ENCODE measurements at places on chromosomes 7 and 10.

- no peak for DNase-seq
These were observed 131.7 kb downstream of the DYNC1I1 start for GRCh38 chr7:95904099-95904498.

DNA sequence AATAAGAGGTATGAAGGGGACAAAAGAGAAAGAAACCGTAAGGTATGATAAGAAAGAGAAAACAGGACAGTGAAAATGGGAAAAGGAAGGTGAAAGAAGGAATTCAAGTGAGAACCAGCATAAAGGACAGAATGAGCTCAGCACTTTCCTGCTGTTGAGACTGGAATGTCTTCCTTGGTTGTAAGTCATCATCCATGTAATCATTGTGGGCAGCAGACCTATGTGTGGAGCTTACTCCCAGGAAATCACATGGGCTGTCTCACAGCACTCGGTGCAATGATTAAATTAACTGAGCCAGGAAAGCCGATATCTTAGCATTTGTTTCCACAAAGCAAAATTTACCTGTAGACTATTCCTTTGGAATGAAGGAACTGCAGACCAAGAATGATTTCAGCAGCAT, 118.1 kb downstream of the PRKCQ start:
- no peak for DNase-seq

- no peak for DNase-seq
These were observed 381.9 kb downstream of the ZWINT start for GRCh38 chr10:55979203-55979602.

GRCh38 chr10:107733328-107734130, 569.0 kb upstream of the SORCS1 start:
- DNase-seq, result no peak

DNA sequence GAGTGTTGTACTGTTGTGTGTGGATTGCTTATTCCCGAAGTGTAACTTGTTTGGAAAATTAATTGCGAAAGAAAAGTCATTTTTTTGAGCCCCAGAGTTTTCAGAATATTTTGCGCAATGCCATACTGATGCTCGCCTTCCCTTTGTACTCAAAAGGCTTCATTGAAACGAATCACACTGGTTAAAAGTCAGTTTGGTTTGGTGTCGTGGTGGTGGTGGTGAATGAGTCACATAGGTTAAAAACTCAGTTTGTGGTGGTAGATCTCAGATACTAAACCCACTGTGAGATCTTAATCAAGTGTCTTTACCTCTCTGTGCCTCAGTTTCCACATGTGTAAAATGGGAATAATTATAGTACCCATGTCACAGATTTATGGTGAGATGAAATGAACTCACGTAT, 61.1 kb upstream of the IL6 start:
- DNase-seq, result no peak

- DNase-seq, result no peak
These were observed 84.8 kb downstream of the RSU1 start for GRCh38 chr10:16732376-16732775.

DNA sequence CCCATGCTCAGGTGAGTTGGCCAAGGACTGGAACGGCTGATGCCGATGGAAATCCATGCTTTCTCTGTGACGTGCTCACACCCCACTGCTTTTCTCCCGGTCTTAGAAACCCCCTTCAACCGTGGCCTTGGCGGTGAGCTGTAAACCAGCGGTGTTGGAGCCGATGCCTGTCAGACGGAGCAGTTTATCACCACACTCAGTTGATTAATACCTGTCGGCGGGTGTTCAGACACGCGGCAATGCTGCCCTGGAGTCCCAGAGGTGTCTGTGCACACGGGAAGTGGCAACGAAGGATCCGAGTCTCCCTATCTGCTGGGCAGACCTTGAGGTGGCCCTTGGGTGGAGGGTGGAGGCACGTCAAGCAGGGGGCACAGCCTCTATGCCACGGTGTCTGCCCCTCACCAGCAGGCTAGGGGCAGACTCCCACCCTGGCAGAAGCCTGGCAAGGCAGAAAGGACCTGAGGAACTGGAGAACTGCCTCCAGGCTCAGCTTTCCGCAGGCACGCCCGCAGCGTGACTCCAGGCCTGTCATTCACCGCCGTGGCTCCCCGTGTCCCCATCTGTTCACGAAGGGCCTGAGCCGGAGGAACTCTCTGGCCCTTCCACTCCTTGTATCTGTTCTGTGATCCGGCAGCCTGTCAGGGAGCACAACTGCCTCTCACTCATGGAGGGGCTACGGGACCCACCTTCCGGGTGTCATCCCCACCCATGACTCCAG, 34.6 kb upstream of the MNX1 start:
- DNase-seq, result no peak

DNA sequence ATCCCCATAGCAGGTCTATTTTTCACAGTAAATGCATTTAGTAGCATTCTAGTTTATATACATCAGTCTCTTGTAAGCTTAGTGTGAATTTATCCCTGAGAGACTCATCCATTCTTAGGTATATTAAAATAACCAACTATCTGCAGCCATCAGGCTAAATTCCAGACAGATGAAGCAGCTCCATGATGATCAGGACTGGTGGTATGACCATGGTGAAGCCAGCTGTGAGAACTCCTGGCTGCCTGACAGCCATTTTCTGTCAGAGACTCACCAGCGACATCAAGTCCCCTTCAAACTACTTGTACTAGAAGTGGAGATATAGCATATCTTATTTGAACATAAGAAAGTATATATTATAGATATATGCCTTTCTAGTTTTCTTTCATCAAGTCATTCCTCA, 70.3 kb upstream of the GSDME start:
- no peak for DNase-seq

GRCh38 chr7:33674804-33675411, 230.4 kb upstream of the BMPER start:
- no peak for DNase-seq

GRCh38 chr10:32229170-32229569, 117.8 kb downstream of the EPC1 start:
- DNase-seq, result no peak

DNA sequence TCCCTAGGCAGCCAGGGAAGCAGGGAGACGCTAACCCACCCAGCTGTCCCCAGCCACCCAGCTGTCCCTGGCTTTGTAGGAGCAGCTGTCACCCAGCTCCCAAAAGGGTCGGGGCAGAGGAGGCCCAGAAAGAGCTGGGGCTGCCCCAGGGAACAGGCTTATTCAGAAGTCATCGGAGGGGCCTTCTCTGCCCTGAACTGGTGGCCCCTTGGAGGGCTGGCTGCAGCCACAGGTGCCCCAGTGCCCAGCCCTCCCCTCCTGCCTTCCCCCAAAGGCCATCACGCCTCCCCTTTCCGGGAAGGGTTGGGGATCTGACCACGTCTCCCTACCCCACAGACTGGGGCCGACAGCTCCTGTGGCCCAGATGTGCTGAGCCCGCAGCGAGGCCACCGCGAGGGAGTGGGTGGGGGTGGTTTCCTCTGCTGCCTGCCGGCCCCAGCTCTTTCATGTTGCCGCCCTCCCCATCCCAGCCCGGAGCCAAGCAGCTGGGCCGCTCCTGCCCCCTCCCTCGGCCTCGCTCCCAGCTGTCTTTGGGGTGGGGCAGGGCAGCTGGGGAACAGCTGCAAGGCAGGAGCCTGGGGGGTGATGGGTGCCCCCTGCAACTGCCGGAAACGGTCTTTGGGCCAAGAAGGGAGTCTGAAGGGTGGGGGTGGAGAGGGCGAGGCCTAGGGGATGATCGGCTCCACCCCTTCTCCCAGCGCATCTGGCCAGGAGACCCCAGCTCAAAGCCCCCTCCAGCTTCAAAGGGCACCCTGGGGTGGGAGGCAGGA, 16.8 kb downstream of the TRIM8 start:
- no peak for DNase-seq

DNA sequence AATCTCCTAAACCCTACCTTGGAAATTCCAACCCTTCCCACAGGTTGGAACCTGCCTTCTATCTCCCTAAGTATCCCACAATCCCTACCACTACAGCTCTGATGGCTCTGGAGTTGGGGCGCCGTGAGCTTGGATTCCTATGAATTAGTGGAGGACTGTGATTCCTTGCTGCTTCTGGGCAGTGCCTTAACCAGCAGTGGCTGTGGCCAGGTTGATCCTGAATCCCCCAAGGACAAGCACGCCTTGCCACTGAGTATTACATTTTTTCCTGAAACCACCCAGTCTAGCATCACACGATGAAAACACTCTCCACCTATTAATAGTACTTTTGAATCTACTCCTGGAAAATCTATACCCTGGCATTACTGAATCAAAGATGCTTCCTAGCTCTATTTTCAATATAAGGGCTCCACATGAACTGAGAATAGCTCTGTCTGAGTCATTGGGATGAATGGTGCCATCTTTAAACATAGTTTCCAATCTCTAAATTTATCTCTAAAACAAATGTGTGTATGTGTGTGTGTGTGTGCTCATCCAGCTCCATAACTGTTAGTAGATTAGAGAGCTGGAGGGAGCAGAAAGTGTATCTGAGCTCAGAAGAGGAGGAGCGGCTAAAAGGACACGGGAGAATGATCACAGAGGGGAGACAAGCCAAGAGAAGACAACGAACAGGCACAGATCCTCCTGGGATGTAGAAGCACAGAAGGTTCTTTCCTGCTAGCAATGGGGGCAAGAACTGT, 11.9 kb upstream of the INPP5F start:
- DNase-seq, result no peak

DNA sequence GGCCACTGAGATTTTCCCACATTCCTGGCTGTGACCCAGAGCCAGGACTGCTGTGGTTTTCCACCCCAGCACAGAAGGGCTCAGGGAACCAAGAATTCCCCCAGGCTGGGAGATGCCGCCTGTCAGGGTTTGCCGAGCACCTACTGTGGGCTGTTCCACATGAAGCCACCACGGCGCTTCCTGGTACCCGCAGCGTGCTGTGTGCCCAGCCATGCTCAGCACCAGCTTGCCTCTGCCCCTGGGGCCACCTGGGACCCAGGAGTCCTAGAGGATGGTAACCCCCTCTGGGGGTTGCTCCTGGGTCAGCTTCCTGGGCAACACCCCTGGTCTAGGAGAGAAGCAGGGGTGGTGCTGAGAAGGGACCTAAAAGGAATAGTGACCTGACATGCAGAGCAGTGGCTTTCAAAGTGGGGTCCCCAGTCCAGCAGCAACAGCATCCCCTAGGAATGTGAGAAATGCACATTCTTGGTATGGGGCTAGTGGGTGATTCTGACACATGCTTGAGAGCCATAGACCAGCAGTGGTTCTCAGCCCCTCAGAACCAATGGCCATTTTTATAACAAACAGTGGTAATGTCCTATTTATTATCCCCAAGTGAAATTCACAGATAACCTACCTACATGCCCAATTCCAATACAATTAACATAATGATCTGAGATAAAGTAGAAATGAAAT, 53.4 kb downstream of the TSPAN15 start:
- DNase-seq, result no peak

DNA sequence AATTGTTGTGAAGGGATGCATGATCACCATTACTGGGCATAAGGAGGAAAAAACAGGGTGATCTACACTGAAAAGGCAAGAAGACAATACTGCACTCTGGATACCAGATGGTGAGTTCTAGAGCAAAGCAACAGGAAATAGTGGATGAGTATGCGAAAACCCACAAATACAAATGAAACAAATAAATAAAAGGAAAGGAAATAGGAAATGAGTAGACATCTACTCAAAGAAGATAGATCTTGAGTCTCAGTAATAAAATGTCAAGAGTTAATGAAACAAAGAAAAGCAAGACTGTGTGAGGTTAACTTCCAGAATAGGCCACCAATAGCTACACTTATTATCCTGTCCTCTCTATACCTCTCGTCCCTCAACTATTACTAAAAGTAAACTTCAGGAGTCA, 11.7 kb downstream of the ORC5 start:
- DNase-seq, result no peak

- no peak for DNase-seq
These were observed 560.6 kb downstream of the GATA3 start for GRCh38 chr10:8615118-8615517.

DNA sequence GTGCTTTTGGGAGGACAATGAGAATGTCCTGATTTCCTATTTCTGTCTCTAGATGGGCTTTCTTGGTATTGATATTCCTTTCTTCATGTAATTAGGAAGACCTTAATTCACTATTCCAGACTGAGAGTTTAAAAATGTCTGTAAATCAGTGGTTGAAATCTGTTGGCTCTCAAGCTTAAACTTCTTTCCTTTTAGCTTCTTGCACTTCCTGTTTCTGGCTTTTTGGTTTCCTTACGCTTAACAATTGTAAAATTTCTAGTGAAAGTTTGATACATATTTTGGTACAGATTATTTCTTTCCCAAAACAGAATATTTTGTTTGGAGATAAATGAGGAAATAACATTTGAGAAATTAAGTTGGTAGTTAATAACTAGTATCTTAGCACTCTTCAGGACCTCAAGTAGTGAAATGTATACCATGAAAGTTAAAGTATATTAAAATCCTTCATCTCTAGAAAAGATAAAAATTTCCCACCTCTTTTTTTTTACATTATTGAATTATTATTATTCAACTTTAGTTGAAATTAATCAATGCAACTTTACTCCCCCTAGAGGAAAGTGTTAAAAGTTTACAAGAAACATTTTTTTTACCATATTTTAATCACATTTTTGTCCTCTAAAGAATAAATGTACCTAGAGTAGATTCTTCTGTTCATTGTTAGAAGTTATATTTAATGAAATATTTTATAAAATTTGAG, 137.2 kb downstream of the PHTF2 start:
- no peak for DNase-seq

- DNase-seq, result no peak
These were observed 171.2 kb downstream of the PTPRN2 start for GRCh38 chr7:158416283-158416933.

DNA sequence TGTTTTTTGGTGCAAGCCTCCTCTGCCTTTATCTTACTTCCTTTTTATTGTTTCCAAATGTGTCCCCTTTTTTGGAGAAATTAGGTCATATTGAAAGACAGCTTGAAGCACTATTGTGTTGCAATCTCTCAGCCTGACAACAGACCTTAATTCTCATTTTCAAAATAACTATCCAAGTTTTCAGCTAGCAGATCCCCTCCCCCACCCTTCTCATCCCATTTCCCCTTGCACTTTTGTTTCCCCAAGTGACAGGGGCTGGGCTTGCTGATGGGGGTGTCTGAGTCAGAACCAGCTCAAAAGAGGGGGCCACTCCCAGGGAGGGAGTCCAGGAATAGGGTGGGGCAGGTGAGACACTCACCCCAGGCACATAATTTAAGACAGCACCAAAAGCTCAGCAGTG, 75.3 kb downstream of the MKI67 start:
- DNase-seq, result no peak

DNA sequence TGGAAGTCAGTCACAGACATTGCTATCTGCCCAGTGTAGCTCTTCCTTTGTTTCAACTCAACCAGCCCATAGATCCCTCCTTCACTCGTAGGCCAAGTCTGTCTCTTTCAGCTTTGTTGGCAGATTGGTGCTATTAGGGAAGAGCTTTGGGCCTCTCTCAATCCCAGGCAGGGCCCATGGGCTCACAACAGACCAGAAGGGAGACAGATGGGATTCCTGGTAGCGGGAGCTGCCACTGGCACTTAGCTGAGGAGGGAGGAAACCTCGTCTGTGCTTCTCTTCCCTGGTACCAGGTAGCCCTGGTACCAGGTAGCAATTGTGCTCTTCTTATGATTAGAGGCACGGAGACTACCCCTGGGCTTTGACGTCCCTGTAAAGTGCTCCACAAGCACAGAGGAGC, 592.0 kb downstream of the TYW1 start:
- no peak for DNase-seq

- no peak for DNase-seq
These were observed 191.7 kb downstream of the SEMA3E start for GRCh38 chr7:83457022-83457892.

Data from effector CD4-positive, alpha-beta T cell (primary cell).